ENCODE measurements at places on chromosomes 5 and 9.

- DNase-seq: no peak
Observed at GRCh38 chr5:81856948-81857928, 106.3 kb upstream of the SSBP2 start.

DNA sequence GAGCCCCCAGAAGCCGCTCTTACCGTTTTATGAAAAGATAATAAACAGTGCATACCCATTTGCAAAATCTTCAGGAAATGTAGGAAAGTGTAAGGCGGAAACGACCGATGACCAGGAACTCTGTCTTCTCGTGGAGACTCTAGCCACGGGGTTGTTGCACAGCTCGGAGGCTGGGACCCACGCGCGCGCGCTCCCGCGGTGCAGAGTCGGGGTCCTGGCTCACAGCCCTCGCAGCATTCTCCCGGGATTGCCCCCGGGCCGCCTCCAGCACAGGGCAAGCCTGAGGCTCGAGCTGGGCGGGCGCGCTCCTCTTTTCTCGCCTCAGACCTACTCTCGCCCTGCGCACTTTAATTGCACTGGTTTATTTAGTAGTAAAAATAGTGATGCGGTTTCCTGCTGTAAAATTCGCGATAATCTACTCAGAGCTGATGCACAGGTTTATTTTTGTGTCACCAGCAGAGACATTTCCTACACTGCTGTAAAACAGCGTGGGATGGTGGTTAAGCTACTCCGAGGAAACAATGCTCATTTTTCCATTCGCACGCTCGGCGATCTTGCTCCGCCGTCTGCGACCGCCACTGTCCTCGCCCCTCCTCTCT is 15.5 kb downstream of the TRIM7 start:
- DNase-seq: no peak

GRCh38 chr5:4990462-4990861 is 149.7 kb upstream of the ADAMTS16 start:
- no peak for DNase-seq

DNA sequence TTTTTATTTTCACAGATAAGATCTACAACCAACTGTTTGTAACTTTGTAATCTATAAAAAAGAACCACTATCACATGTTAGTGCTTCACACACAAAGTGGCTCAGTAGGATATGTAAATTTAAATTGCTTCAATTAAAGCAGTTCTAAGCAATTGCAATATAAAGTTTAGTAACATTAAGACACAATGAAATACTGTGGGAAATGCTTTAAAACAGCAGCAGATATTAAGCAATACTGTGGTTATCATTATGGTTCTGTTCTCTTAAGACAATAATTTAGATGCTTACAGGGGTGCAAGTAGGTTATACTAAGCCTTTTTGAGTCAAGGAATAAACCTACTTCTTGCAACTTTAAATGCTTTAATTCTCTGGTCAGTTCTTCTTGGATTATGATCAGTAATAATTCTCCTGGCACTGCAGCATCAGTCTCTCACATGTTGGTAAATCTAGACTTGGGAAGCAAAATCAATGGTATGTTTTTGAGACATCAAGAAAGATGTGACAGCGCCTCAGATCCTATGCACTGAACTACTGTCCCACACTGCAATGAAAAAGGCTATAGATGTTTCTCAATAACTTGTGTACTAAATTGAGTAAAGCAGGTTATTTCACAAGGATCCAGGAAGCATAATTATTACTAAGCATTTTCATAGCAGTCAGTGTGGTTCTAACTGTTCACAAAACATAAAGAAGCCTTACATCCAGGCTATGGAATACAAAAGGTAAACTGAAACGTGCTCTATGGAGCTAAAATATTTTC is 338.7 kb upstream of the PDE4D start:
- DNase-seq: no peak

DNA sequence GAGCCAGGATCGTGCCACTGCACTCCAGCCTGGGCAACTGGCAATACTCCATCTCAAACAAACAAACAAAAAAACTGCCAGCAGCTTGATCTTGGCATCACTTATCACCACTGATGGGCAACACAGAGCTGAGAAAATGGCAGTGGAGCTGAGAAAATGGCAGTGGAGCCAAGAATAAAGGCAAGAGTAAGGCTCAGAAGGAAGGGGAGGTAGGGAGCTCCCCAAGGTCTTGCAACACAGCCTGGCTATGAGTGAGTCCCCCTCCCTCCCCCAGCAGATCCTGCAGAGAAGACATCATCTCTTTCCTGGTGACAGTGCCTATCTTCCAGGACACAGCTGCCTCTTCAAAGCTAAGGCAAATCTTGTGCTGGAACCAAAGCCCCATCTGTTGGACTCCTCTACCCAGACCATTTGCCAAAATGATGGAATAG is 70.3 kb downstream of the UGCG start:
- no peak for DNase-seq

DNA sequence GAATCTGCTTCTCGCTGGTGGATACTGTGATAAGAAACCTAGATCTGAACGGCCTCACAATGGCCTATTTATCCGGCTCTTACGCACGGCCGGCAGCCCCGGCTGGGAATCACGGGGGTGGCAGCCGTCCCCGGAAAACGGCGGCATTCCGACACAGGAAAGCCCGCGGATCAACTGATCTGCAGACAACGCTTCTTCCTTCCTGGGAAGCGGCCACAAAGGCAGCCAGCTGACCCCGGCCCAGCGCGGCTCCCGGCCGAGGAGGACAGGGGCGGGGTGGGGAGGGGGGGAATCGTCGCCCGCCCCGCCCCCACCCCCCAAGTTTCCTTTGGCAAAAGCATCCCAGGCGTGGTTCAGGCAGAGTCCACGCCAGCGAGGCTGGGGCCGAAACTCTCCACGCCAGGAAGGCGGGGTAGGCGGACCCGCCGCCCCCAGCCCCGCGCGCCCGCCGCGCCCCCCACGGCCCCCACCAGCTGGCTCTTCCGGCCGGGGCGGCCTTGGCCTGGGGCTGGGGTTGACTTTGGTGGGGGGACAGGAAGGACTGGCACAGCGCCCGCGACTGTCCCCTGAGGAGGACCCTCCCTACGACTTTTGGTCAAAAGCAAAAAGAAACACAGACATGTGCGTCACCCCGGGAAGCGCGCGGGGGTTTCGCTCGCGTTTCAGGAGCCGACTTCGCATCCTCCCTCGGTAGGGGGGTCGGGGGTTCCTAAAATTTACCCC is 247.7 kb upstream of the ANKRD55 start:
- DNase-seq: peak; percentile 12

GRCh38 chr9:89532944-89533343 is 35.0 kb upstream of the SEMA4D start:
- DNase-seq: no peak

DNA sequence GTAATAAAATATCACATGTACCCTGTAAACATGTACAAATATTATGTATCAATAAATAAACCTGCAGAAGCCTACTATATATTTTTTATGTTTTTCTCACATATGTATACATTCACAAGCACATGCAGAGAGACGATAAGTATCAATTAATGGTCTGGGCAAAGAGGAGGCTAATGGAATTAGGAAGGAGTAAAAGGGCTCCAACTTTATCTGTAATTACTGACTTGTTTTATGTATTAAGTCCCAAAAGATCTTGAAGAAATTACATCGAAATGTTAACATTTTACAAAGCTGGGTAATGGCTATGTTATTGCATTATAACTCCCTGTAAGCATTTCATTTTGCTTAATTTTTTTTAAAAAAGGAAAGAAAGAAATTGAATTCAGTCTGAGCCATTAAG is 78.0 kb downstream of the LPAR1 start:
- no peak for DNase-seq

- no peak for DNase-seq
Observed at GRCh38 chr5:82332064-82332855, 54.1 kb upstream of the RPS23 start.

GRCh38 chr9:97889941-97890887 is 32.1 kb downstream of the TRMO start:
- DNase-seq: peak; percentile 24

- DNase-seq: no peak
Observed at GRCh38 chr9:129280623-129281271, 102.7 kb upstream of the IER5L start.

GRCh38 chr5:1864896-1865440 is 17.8 kb downstream of the IRX4 start:
- DNase-seq: no peak

- no peak for DNase-seq
Observed at GRCh38 chr5:132261881-132262845, 4.7 kb downstream of the PDLIM4 start.

- DNase-seq: no peak
Observed at GRCh38 chr5:132687995-132688394, 14.2 kb downstream of the IL4 start.

DNA sequence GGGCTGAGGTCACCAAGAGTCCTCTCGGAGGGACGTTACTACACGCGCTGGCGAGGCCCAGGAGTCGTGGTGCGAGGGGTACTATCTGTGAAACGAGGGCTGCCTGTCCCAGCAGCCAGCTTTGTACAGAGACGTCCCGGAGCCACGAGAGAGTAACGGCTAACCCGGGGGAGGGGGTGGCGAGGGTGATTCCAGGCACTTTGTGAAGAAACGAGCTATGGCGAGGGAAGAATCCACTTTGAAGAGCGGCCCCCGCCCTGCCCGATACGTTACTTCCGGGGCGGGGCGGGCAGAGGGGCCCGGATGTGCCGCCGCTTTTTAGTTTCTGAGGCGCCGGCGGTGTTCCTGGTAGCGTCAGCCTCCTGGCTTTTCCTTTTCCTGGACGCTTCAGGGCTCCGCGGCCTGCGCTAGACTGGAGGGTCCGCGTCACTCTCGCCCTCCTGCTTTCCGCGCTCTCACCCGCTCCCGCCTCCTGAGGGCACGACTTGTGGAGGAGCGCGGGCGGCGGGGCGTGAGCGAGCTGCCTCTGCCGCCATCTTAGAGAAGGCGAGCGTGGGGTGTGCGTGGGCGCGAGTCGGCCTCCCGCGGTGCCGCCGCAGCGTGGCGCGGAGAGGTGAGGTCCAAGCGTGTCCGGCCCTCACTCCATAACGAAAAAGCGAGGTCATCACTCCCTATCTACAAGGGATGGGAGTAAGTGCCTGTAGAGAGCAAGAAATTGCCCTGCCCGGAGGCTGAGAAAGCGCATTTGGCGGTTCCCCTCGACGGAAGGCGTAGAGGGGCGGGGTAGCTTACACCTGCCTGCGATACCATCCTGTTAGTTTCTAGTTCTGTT is 580 bp upstream of the RFX3 start:
- peak; percentile 82 for DNase-seq

DNA sequence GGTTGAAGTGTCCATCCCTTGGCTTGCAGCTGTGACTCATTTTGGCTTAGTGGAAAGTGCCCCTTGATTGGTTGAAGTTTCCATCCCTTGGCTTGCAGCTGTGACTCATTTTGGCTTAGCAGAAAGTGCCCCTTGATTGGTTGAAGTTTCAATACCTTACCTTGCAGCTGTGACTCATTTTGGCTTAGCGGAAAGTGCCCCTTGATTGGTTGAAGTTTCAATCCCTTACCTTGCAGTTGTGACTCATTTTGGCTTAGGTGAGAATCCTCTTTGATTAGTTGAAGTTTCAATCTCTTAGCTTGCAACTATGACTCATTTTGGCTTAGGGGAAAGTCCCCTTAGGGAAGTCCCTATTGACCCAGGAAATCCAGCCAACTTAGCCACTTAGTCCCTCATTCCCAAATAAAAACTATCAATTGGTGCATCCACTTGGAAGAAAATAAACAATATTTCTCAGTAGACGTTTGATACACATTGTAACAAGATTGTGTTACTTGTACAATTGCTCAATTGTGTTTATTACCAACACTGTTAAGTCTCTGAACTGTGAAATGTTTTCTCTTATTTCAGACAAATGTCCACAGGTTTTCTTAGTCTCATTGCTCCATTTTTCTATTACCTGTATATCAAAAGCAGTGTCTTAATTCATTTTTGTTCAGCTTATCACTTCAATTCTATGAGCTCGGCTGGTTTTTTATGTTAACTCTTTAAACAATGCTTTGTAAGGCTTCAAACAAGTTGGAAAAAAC is 2308.8 kb upstream of the ACO1 start:
- no peak for DNase-seq

DNA sequence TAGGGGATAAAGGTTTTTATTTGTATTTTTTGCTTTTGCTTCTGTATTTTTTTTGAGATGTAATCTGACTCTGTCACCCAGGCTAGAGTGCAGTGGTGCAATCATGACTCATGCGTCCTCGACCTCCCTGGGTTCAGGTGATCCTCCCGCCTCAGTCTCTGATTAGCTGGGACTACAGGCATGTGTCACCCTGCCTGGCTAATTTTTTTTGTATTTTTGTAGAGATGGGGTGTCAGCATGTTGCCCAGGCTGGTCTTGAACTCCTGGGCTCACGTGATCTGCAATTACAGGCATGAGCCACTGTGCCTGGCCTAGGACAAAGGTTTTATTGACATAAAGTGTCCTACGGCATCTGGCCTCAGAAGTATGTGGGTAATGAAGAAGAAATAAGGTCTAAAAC is 297.1 kb upstream of the C9orf72 start:
- no peak for DNase-seq

DNA sequence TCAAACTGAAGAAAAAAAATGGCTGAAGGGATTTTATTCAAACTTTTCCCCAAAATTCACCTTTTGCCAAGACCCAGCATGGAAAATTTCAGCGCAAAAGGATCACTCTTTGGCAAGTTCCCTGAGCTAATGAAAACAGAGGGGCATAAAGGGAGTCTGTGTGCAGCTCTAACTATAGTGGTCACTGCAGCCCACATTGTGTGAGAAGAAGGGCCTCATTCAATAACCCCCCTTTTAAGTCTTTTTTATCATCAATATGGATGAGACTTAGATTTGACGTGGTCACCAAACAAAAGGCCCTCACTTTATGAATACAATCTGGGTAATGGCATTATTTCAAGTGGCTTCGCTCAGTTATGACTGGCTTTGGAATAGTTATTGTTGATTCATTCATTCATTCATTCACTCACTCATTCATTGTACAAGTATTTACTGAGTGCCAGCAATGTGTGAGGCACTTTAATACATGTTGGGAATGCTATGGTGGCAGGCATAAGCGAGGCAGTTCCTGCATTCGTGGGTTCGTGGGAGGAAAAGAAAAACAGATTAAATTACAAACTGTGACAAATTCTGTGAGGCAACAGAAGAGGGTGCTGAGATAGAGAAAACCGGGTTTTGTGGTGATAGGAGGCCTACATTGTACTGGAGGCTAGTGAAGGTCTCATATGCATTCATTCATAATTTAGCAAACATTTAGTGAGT is 145.7 kb upstream of the KLF4 start:
- no peak for DNase-seq

GRCh38 chr5:61245486-61245885 is 83.2 kb upstream of the SMIM15 start:
- no peak for DNase-seq

GRCh38 chr5:68279984-68280383 is 64.4 kb downstream of the PIK3R1 start:
- DNase-seq: no peak

DNA sequence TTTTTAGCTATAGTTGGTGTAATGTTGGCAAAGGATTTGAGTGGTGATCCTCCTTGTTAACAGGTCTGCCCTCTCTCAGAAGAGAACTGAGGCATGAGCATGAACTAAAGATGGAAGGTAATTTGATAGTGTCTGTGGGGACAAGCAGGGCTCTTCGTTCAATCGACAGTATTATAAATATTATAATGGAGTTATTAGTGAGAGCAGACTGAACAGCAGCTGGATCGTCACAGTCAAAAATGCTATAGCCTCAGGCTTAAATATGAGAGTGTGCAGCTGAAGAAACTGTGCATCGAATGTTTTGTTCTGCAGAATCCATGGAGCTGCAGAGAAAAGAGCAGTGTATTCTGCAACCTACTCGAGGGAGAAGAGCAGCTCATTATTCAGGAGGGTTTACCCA is 757.3 kb downstream of the DNAH5 start:
- DNase-seq: no peak

- no peak for DNase-seq
Observed at GRCh38 chr9:137828527-137829259, 48.9 kb upstream of the CACNA1B start.
